SK-N-SH treated with all-trans-retinoic acid at 6 μM for 48 hours (cell line): ENCODE measurements at places on chromosomes 1 and 21.

GRCh38 chr1:204714861-204715511 lies 29.4 kb upstream of the LRRN2 start:
- no peak for ATAC-seq

- no peak for ATAC-seq
Measured at GRCh38 chr1:165109013-165109412, 247.5 kb downstream of the LMX1A start.

DNA sequence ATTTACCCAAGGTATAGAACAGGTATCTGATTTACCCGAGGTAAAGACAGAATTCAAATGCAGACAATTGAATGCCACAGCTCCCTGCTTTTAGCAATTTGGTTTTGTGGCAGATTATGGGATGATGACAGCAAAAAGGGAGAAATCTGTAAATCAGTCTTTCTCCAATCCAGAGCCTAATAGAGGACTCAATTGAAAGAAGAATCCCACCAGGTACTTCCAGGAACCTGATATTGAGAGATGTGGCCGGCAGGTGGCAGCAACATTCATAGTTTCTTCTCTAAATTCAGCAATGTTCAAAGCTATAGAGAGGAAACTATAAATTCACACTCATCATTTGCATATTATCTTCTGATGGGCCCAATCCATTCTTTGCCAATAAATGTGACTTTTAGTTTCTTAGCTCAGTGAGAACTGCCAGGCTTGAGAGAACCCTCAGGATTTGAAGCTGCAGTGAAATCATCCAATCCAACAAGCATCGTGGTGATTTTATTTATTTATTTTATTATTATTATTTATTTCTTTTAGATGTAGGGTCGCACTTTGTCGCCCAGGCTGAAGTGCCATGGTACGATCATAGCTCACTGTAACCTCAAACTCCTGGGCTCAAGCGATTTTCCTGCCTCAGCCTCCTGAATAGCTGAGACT lies 9.8 kb upstream of the PHACTR4 start:
- ATAC-seq, result peak; percentile 91

DNA sequence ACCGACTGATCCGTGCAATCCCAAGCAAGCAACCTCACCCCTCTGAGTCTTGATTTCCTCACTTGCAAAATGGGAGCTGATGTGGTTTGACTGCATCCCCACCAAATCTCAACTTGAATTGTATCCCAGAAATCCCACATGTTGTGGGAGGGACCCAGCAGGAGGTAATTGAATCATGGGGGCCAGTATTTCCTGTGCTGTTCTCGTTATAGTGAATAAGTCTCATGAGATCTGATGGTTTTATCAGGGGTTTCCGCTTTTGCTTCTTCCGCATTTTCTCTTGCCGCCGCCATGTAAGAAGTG lies 58.4 kb downstream of the FHAD1 start:
- ATAC-seq, result no peak

GRCh38 chr1:203133970-203134725 lies 6.6 kb downstream of the ADORA1 start:
- no peak for ATAC-seq

DNA sequence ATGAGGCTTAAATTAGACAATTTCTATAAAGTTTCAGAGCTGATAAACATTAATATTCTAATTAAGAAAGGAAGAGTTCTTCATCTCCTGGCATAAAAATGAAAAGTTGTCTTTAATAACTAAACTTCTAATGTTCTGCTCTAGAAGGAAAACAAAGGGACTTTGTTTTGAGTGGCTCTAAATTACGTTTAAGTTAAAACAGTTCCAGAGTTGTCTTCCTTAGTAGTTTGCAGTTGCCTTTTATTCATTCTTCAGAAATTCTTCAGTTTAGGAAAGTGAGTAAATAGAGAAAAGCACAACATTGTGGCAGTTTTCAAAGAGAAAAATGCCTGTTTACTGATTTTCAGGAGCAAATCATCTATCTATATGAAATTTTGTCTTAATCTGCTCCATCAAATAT lies 86.9 kb downstream of the TTC3 start:
- ATAC-seq, result no peak

GRCh38 chr1:67298762-67299161 lies 8.9 kb upstream of the IL12RB2 start:
- no peak for ATAC-seq

DNA sequence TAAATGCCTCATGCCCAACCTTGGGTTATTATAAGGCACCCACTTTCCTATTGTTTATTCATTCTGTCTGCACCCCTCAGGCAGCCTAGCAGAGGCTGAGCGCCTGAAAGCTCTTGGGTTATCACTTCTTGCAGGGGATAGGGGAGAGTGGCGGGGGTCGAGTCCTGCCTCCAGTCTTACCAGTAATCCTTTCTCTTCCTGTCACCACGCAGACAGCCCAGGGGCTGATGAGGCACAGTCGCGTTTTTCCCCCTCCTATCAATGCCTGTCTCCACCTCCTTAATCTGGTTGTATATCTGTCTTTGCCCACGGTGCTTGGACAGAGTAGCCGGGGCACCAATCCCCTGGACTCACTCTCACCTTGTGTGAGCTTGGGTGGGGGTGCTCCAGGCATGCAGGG lies 733.1 kb downstream of the MATN1 start:
- ATAC-seq, result no peak

DNA sequence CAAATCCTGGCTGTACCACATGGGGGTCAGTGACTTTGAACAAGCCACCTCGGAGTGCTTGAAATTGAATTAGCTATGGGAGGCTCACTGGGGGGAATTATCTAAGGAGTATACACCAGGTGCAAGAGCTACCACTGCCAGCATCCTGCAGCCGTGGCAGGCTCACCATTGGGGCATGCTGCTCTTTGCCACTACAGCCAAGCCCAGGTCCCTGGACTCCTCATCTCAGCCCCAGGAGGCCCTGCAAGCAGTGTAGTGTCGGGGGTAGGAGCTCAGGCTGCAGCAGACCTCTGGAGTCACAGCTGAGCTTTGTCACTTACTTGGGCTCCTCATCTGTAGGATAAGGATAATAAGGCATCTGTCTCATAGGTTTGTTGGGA lies 35.3 kb downstream of the ACOT11 start:
- ATAC-seq, result no peak

DNA sequence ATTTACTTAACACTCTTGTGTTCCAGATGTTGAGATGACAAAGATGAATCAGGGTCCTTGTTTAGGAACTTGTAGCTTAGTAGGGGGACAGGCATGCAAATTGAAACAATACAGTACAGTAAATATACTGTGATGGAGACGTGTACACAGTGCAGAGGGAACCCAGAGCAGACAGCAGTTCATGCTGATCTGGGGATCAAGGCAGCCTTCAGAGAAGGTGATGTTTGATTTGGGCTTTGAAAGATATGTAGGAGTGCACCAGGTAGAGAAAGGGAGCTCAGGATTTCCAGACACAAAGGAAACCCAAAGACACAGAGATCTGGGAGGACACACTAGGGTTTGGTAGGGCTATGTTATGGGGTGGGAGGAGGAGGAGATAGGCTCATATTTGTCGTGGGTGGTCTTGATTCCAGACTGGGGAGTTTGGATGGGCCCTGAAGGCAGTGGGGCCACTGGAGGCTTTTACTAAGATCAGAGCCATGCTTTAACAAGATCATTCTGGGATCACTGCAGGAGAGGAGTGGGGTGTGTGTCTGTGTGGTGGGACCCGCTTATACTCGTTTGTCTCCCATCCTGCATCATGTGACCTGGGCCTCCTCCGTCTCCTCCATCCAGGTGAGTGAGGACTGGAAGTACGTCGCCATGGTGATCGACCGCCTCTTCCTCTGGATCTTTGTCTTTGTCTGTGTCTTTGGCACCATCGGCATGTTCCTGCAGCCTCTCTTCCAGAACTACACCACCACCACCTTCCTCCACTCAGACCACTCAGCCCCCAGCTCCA lies 7.8 kb downstream of the CHRNB2 start:
- peak; percentile 4; the same call in 2 of the 3 replicates for ATAC-seq

- peak; percentile 3; the same call in 1 of the 3 replicates for ATAC-seq
Measured at GRCh38 chr1:244347942-244348341, 103.8 kb downstream of the ADSS2 start.

DNA sequence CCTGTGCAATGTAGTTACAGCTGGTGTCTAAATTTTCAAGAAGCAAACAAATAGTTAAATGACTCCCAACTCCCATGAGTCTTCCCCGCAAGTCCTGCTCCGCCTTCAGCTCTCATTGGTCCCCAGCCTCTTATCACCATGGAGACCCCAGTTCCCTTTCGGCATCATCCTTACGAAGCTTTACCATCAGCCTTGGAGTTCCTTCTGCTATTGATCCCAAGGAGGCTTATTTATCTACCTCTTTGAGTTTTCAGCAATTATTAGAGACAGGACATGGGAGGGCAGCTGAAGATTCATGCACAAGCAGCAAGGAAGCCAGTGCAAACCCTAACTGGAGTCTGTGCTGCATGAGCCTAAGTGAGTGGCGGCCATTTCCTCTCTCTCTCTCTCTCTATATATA lies 12.3 kb downstream of the KCNA2 start:
- ATAC-seq, result no peak

DNA sequence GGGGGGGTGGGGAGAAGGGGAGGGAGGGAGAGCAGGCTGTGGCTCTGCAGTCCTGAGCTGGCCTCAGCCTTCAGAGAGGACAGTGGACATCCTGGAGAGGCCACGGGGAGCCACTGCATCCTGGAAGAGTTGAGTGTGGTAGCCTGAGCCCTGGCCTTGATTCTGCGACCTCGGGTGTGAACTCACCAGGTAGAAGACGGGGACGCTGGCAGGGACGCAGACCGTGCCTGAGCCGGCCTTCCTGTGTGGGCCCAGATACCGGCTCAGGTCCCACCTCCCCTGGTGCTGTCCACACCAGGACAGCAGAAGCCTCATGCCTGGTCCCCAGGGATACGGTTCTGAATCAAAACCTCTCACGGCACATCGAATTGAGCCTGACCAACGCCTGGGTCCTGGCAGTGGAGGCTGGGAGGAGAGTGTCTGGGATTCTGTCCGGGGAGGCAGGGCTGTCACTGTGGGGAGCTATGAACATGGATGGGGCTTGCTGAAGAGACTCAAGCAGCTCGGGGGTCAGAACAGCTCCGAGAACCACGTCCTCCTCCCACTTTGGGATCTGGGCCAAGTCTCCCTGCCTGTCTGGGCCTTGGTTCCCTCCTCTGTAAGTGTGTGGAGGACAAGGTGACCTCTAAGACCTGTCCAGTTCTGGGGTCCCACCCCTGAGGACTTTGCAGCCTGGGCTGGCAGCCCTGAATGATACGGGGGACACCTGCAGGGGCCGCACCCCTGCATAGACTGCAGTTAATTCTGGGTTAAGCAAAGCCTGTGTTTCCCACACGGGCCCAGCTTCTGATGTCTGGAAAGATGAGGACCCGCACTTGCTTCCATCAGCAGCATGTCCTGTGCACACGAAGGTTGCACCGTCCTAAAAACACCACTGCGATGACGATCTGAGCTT lies 30.4 kb downstream of the RRP1 start:
- ATAC-seq, result no peak

DNA sequence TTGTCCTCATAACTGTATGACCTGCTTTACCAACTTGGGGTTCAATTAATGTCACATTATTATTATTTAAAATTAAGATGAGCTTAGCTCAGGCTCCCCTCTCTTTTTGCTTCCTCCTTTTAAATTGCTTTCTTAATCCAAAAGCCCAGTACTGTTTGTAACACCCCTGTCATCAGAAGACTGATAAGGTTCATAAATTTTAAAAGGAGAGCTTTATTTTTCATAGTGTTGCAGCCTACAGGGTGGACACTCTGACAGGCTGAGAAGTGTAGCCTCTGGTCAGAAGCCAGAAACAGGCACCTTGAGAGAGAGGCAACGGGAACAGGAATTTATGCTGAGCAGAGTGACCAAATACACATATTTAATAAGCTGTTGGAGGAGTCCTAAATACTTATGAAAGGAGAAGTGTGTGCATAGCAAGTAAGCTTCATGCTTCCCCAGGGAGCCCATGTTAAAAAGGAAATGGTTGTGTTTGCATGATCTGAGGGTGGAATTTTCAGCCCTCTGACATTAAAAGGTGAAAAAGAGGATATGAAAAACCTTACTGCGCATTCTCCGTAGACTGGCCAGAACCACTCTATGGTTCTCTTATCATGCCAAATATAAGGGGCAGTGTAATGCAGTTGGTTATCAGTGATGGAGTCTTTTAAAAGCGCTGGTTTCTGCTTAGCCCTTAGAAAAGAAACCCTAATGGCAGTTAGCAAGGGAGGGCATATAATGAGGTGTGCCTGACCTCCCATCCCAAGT lies 30.5 kb upstream of the FGGY start:
- ATAC-seq, result no peak

DNA sequence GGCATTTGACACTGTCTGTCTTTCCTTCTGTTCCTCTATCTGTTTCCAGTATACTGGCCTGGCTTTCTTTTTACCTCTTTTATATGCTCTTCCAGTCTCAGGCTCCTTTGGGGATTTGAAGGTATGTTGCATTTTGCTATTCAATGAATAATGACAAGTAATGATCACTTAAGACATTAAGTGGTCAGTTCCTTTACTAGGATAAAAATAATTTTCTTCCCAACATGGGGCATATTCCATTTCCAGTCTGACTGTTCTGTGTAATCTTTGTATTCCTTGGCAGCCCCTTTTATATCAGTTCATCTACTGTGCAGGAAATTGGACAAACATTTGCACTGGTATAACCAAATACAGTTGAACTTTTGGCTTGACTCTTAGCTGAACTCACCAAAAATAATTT lies 15.6 kb downstream of the METTL18 start:
- peak; percentile 82 for ATAC-seq

DNA sequence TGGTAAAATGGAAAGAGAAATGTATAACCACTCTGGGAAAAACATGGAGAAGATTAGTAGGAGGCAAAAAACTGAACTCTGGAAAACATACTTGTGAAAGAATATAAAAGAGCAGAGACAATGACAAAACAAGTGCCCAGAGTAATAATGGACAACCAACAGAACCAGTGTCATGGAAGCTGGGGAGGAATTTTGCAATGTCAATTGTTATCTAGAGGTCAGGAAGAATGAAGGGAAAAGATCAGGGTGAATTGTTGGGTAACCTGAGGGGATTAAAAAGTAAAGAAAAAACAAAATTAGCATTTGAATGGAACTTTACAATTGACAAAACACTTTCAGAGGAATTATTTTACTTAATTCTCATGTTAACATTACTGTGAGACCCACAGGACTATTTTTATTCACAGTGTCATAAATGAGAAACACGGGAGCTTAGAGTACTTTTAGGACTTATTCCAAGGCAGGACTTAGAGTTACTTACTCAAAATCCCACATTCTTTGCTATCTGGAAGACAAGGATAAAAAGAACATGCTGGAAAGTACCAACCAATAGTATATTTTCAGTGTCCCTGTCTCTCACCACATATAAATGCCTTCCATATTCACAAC lies 19.5 kb downstream of the JAM2 start:
- ATAC-seq, result no peak

- ATAC-seq, result no peak
Measured at GRCh38 chr21:45892916-45893739, 88.4 kb upstream of the COL6A1 start.
